Urinary bladder (tissue), 4 donors: ENCODE measurements at places on chromosomes 2 and 18. TPM values are rescaled to one million over a fixed set of nuclear protein-coding genes. Genes with fewer than 3 reads are reported as not detected.

DNA sequence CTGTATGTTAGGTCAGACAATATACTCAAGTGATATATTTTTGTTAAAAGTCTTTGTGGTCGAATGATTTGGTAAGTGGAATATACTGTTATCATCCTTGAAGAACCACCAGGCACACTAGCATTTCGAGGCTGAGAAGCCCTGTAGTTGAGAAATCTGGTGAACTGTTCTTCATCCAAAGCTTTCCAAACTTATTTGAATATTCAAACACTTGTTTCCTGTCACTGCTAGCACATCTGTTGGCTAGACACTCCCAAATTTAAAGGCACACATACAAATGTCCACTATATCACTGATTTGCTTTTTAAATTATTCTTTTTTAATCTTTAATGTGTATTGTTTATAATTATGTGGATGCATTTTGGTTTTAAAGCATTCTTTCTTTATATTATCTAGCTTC, 241.9 kb upstream of the CNTNAP5 start:
- no peak for DNase-seq

DNA sequence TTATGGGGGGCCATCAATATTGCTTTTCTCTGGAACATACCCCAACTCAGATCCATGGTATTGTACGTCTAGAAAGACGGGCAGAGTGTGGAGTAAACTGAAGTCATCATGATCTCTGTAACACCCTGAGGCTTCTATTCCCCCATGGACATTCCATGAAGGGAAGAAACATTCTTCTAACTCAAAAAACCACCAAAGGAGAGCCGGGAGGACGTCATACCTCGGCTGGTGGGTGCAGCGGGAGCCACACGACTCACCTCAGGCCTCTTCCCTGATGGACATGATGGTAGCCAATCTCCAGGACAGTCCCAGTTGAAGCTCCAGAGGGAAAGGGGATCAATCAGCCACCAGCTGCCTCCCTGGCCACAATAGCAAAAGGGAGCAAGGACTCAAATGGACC, 127.3 kb downstream of the MREG start:
- DNase-seq: no peak

DNA sequence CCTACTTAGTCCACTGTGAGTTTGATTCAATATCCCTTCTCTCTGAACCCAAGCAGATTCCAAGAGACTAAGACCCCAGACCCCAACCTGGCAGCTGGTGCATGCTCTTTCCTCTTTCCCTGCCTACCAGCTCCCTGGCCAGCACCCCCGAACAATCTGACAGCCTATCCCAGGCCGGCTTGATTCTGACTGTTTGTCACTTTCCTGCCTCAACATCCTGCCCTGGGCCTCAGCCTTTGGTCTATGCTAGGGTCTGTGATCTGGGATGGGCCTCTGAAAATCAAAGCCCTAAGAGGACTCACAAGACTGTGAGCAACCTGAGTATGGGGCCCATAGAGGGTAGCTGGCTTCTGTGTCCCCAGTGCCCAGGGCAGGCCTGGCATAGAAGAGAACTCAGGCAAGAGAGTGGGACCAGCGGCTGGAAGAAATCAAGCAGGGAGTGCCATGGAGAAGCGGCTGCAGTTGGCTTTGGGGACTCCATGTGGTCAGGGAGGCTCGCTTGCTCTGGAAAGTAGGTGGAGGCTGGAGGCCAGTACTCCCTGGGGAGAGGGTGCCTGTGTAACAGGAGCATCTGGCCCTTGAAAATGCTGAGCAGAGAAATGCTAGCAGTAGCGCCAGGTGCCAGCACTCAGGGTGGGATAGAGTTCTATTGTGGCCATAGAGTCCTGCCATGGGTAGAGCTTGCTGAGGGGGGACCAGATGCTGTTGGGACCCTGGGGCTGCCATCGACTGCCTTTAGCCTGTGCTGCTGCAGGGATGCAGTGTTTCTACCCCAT, 343.9 kb downstream of the DYSF start:
- no peak for DNase-seq

- no peak for DNase-seq
Observed at GRCh38 chr2:109127556-109127955, 1.4 kb upstream of the SH3RF3 start.

- DNase-seq: no peak
Observed at GRCh38 chr2:70638561-70638960, 84.9 kb upstream of the TGFA start.

GRCh38 chr2:113058411-113058994, 495 bp upstream of the IL36RN start:
- DNase-seq: no peak

DNA sequence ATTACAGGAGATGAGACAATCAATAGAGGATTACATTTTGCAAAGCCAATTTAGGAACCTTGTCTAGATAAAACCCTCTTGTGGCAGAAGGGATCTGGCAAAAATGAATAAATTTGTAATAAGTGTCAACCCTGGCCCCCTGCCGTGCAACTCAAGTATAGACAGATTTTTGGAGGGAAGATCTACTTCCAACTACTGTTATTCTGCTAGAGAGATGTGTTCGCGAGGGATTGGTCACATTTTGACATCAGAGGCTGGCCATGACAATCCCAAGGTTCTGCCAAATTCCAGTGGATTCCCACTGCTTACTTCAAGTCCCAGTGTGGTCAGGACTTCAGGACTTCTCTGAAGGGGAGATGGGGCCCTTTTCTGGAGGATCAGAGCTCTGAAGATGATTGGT, 192.6 kb downstream of the SH3RF3 start:
- DNase-seq: no peak

DNA sequence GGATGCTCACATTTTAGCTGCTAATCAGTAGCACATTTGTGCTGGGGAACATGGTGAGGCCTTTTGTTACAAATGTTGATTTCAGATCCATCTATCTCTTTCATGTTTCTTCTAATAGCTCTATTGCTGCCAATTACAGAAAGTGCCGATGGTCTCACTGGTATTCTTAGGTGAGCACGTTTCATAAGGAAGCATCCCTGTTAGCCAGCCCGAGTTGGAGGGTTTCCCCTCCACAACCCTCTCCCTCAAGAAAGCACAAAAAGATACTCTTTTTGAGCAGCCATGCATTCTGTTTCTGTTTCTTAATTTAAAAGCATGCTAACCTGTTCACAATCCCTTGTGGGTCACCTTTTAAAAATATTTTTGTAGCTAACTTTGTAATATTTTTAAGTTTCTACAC, 30.8 kb upstream of the ST8SIA5 start:
- DNase-seq: no peak

- DNase-seq: no peak
Observed at GRCh38 chr2:188494906-188495305, 203.2 kb downstream of the GULP1 start.

- DNase-seq: no peak
Observed at GRCh38 chr18:55588111-55588869, at the start of gene TCF4. Gene TCF4, minus strand, starts transcription at chr18:55588192. Its CDS starts 1,076 bp downstream, at chr18:55587116.

- no peak for DNase-seq
Observed at GRCh38 chr2:169862816-169863215, 35.6 kb downstream of the UBR3 start.

- no peak for DNase-seq
Observed at GRCh38 chr2:68377137-68377780, 12.2 kb downstream of the PLEK start.

DNA sequence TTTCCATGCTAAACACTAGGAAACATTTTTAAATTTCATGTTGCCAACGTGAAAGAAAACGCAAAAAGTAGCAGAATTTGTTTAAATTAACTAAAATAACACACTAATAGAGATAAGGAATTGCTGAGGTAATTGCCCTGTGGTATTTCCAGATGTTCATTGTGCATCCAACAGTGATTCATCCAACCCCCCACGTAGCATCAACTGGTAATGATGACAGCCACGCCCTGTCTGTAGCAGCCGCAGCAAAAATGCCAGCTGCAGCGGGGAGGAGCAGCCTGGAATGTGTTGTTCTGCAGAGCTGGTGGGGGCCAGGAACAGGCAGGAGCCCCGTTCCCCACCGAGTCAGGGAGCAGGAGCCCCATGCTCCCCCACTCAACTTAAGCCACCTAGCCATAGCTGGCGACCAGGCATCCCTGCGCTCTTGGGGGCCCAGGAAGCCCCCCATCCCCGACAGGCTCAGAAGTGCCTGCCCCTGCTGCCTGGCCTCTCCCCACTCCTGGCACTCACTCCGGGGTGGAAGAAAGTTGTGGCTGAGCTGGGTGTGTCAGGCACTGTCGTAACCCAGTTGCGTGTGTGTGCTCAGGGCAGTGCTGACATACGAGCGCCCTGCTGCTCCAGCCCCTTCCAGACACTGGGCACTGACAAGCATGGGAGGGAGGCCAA, 695.1 kb upstream of the ACVR2A start:
- DNase-seq: no peak

- DNase-seq: no peak
Observed at GRCh38 chr2:34912084-34912483, 1313.0 kb upstream of the FAM98A start.

ABCG5 gene
- total RNA-seq: not detected

IL1F10 gene
- total RNA-seq: not detected

FAM110C gene
- total RNA-seq: 10.8 TPM

TCF23 gene
- total RNA-seq: 0.85 TPM

UGT1A4 gene
- total RNA-seq: 1.1 TPM

PNPT1 gene
- total RNA-seq: 32.4 TPM

EHBP1 gene
- total RNA-seq: 145 TPM

KCNJ3 gene
- 2.3 TPM for total RNA-seq
